Caco-2 (cell line): ENCODE measurements at places on chromosomes 5 and 9. TPM values are rescaled to one million over a fixed set of nuclear protein-coding genes. Genes with fewer than 3 reads are reported as not detected.

The CBY3 gene
- 0.68 and 1.3 TPM in 2 replicates for total RNA-seq

DNA sequence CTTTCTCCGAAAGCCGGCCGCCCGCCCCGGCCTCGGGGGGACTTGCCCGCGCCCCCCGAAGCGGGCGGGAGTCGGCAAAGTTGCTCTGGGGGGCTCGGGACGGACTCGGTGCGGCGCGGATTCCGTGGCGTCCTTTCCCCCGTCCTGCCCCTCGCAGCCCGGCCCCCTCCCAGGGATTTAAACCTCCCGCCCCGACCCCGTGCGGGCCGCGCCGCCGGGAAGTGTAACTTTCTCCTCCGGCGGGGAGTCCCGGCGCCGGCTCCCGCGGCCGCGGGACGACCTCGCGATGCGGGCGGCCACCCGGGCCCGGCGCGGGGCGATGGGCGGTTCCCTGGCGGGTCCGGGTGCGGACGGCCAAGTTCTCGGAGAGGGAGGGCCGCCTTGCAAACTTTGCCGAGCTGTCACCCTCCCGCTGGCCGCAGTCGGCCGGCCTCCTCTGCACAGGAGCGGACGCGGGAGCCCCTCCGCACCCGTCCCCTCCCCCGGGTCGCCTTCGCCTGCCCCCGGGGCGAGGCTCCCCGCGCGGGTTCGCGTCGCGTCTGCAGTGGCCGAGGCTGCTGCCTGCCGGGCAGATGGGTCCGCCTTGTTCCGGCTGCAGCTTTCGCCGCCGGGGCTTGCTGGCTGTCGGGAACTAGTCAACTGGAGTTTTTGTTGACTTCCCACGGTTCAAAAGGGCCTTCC is 732 bp downstream of the PBX3 start:
- peak overlapping the region; percentile 88 for H3K4me3 ChIP-seq
- no peaks in the 10 kb centered on the region for H3K36me3 ChIP-seq
- H3K27ac ChIP-seq = no peak overlapping the region
- no peak for DNase-seq
- no peaks in the 10 kb centered on the region for H3K27me3 ChIP-seq

- no peak overlapping the region for H3K27ac ChIP-seq
- DNase-seq = no peak
- no peak overlapping the region for H3K4me3 ChIP-seq
- H3K4me1 ChIP-seq = peaks cover 9% of the 10 kb centered on the region; the same call in 1 of the 2 replicates
- H3K36me3 ChIP-seq = no peaks in the 10 kb centered on the region
These were observed 22.0 kb downstream of the ALDH1A1 start for GRCh38 chr9:72930828-72931227.

DNA sequence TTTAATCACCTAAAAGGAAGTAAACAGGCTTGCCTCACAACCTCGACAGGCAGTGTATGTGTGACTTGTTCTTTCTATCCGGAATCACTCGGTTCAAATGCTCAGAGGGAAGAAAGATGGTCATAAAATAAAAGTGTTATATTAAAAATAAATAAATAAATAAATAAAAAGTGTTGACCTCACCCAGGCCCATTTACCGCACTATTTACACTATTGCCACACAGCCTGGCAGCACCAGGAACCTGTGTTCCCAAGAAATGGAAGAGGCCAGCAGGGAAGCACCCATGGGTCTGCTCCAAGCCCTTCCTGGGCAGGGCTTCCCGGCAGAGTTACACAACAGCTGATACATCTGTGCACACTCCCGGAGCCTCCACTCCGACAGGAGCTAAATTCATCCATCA is 127.9 kb downstream of the EFNA5 start:
- DNase-seq = no peak
- no peak overlapping the region for H3K27ac ChIP-seq
- peaks cover 10% of the 10 kb centered on the region; the same call in 1 of the 2 replicates for H3K4me1 ChIP-seq
- H3K27me3 ChIP-seq = no peaks in the 10 kb centered on the region
- H3K36me3 ChIP-seq = no peaks in the 10 kb centered on the region

The ECM2 gene
- not detected in 2 replicates for total RNA-seq

The IRX4 gene
- total RNA-seq = 0.14 TPM in 1 of 2 replicates, not detected in the other

DNA sequence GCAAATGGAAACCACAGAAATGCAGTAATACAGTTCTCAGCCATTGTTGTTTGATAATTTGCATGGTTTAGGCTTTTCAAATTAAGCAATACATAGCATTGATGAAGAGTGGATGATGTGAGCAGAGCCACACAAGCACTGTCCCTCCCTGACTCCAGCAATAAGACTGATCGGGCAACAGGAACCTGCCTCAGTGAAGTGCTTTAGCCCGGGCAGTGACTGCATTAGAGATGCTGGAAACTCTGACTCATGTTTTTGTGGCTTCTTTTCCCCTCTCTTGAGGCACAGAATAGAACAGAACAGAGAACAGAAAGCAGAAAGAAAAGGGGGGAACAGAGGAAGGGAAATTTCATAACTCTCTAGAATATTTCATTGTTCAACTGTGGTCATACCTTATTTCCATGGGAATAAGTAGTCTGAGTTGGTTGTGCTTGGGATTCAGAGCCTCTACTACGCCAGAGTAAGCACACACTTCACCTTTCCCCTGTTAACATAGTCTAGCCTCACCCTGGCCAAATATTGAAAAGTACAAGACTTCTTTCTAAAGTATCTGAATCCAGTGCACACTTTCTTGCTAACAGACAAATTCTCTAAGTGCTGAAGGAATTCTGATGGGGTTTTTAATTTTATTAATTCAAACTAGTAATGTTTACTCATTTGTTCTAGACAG is 164.8 kb upstream of the VCAN start:
- H3K36me3 ChIP-seq = no peaks in the 10 kb centered on the region
- no peak overlapping the region for H3K27ac ChIP-seq
- no peak for DNase-seq
- H3K27me3 ChIP-seq = no peaks in the 10 kb centered on the region
